ENCODE measurements at places on chromosomes 1 and 21.

DNA sequence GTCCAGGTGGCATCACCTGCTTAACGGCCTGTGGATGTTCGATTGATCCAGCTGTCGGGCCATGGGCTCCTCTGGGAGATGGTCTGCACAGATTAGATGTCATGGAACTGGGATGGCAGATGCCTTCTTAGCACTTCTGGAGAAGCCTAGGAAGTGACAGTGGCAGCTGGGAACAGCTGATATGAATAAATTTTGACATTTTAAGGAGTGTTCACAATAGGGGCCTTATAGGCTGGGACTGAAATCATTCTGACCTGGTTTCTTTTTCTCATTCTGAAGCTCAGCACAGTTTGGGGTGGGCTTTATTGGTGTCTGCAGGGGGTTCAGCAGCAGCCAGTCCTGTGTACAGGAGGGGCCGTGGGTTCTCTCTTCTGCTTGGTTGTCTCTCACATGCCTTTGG is 175.3 kb downstream of the CACNA1E start:
- no peak for DNase-seq

- DNase-seq = no peak
Observed at GRCh38 chr1:86956221-86956620, 41.8 kb downstream of the HS2ST1 start.

DNA sequence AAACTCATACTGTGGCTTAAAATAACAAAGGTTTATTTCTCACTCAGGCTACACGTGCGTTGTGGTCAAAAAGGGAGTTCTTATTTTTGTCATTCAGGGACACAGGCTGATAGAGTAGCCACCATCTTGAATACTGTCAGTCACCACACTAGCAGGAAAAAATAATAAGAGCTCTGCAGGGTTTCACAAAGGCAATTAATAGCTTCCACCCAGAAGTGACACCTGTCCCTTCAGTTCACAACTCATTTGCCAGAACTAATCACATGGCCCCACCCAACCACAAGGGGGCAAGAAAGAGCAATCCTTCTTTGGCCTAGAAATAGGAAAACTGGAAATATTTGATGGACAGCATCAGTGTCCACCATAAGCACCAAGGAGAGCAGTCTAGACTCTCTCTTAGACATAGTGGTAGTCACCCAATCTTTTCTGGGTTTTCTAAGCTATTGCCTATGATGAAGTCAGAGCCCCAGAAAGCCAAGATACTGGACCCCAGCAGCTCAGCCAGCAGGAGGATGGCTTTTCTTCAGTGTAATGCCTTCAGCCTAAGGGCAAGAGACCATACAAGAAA is 8.2 kb downstream of the HAPLN2 start:
- peak; percentile 16 for DNase-seq

DNA sequence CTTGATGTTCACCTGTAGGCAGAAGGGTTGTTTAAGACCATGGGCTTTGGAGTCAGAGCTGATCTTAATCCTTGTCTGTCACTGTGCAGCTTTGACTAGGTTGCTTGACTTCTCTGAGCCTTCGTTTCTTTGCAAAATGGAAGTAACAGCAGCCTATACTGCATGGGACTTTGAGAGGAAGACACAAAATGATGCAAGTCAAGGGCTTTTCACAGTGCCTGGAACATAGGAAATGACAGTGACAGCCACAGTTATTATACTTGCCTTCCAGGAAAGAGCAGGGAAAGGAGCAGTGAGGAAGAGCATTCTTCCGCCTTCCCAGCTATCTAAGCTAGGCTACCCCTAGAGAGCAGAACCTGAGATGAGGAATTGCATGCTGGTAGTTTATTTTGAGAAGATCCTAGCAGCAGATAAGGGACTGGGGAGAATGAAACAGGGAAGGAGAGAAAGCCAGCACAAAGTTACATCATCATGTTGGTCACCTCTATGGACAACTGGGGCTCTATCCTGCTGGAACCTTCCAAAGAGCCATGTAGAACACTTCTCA is 3.1 kb downstream of the CSF3R start:
- DNase-seq = no peak

GRCh38 chr1:171037626-171038025 is 53.1 kb upstream of the FMO3 start:
- DNase-seq = no peak

DNA sequence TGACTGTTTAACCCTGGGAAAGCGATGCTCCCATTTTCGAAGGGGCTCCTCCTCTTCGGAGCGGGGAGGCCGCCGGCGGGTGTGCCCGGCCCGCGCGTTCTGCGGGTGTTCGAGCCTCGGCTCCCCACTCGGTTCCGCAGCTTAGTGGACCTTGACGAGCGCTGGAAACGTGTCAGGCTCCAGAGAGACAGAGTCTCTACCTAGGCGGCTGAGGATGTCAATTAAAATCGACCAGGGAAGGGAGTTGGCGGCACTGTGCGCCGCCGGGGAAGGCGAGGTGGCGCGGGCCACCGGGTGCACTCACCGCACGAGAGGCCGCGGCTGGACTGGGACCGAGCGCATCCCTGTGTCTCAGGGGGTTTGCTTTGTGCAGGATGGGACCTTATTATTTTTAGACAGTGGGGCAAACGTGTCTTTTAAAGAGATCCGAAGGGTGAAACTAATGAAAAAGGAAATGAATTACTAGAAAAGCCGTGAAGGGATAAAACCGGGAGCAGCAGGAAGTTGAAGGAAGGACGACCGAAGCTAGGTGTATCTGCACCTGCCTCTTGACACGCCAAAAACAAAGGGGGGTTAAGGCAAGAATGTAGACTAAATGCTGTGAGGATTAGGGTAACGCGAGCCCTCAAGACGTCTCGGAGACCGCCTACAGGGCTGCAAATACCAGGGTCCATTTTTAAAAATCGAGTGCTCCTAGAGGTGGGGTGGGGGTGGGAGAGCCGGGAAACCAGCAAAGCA is 5.6 kb downstream of the LHX4 start:
- no peak for DNase-seq

DNA sequence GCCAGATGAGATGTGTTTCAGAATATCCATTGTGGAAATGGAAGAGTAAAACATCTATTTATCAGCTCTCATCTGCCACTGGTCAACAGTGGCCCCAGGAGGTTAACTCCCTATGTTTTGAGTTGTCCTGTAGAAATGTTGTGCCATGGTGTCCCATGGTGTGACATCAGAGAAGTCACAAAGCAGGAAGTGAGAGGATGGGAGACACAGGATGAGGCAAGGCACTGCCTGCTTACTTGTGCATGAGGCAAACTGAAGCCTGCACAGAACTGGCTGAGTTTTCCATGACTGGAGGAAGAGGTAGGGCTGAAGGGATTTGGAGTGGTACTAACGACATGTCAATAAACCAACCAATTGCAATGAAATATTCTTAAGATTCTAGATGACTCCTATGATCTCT is 131.5 kb upstream of the ZNF644 start:
- DNase-seq = no peak

DNA sequence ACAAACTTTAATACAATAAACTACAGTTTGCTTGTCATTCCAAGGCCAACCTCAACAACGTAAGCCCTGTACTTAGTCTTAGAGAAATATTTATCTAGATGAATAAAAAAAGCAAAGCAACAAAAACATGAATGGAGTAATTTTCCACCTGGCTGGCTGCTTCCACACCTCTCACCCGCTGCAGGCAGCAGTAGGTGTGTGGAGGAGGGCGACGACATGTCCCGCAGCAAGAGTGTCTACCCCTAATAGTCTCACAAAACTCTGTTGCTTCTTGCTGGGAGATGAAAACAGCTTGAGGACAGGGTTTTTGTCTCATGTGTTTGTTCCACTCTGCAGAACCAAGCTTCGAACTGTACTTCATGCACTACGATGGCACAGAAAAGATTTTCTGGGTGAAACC is 48.8 kb upstream of the IGSF5 start:
- no peak for DNase-seq

- DNase-seq = peak; percentile 21
Observed at GRCh38 chr1:223802602-223803001, 43.1 kb downstream of the TP53BP2 start.

GRCh38 chr1:156295391-156295947 is at the start of gene GLMP:
GLMP (minus strand) TSS chr1:156295679; CDS start chr1:156295645, 34 bp downstream.
- DNase-seq = no peak

DNA sequence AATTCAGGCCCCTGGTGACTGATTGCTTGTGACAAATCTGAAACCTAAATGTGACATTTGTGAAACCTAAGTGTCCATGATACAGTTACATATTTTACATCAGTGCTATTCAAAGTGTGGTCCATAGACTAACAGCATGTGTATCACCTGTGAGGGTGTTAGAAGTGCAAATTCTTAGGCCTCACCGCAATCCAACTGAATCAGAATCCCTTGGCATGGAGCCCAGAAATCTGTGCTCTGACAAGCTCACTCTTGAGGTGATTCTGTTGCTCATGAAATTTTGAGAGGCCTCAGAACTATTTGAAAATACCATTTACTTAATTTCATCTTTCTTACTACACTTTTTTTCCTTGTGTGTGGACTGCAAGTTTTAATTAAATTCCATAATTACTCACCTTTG is 587.9 kb downstream of the ADGRL2 start:
- no peak for DNase-seq

DNA sequence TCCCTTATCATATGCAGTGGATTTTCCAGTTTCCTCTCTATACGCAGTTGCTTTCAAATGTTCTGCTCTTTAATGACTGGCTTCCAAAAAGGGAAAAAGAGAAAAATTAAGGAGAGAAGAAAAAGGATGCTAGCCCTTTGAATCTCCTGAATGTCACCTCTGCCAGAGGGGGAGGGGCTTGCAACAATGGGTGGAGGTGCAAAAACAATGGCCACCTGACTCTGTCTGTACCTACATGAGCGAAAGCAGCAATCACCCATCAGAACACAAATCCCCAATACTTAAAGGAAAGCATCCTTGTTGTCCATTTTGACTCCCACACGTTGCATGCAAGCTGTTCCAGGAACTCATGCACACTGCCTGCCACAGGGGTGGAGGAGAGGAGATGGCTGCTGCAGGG is 61.2 kb downstream of the CCDC30 start:
- no peak for DNase-seq

- DNase-seq = no peak
Observed at GRCh38 chr1:5951846-5952410, 40.3 kb downstream of the NPHP4 start.
